ENCODE measurements at places on chromosomes 5 and 9.
A peak's percentile ranks its signal among the peaks of the same experiment; 100 is the strongest.

DNA sequence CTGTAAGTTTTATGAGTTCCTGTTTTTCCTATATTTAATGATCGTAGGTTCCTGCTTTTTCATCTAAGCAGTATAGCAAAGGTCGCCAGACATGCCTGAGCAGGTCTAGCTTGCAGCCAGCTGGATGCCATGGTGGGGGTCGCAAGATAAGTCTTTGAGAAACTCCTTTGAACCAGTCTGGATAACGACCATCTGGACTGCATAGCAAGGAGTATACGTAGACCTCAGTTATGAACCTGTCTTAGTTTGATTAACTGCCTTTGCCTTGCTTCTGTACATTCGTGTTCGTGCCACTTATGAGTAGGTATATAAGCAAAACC lies 8.4 kb upstream of the SPATA31E1 start:
- no peak for DNase-seq

- no peak for DNase-seq
These were observed 626.8 kb downstream of the DNAH5 start for GRCh38 chr5:13317654-13318053.

DNA sequence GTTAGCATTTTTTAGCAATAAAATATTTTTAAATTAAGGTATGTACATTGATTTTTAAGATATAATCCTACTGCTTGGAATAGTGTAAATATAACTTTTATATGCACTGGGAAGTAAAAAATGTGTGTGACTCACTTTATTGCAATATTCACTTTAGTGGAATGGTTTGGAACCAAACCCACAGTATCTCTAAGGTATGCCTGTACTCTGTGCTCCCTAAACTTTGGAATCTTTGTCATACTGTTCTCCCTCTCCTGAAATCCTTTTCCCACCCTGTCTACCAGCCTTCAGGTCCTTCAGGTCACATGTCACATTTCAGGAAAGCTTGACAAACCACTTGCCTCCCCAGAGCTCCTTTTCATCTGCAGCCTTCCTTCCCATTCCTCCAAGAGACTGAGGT lies 308.7 kb downstream of the SPOCK1 start:
- no peak for DNase-seq

- no peak for DNase-seq
These were observed 317.0 kb downstream of the NSG2 start for GRCh38 chr5:174362514-174362913.

GRCh38 chr5:91074615-91075014 lies 308.5 kb downstream of the ARRDC3 start:
- peak; percentile 86 for DNase-seq

- DNase-seq = no peak
These were observed 99.5 kb downstream of the PAX5 start for GRCh38 chr9:36934478-36935065.

GRCh38 chr5:60020457-60020856 lies 126.9 kb upstream of the PDE4D start:
- DNase-seq = no peak

DNA sequence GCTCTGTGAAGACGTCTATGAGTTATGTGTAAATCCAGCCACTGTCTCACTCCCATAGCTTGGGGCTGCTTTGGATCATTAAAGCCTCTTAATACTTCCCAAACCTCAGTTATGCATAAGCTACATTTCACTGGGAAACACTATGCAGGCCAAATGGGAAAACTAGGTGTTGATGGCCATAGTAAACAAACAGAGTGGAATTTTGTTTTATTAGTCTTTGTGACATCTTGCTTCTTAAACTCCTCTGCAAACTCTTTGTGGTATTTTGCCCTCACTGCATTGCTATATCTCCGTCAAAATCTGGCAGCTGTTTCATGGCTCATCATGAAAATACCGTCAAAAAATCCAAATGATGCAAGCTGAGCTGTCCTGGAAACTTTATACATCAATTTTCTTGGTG lies 167.2 kb upstream of the HMHB1 start:
- no peak for DNase-seq

- peak; percentile 99 for DNase-seq
These were observed 75.9 kb upstream of the PRR16 start for GRCh38 chr5:120388016-120388781.

DNA sequence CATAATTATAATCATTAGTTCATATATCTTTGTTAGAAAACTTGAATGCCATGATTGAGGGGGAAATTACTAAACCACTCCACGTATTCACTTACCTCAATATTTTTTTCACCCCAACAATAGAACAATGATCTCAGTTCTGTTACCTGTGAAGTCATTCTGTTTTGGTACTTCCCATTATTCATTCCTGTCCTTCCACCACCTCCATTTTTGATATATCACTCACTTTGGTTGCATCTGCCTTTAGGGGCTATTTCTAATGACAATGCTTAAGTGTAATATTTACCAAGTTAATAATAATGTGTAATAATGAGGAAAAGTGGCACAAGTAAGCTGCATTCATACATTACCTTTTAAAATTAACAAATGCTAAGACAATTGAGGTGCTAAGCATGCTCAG lies 218.4 kb downstream of the SPATA31D1 start:
- no peak for DNase-seq
